ENCODE measurements at places on chromosomes 2 and 18.

GRCh38 chr2:43067254-43068040, 159.0 kb downstream of the ZFP36L2 start:
- DNase-seq: no peak

DNA sequence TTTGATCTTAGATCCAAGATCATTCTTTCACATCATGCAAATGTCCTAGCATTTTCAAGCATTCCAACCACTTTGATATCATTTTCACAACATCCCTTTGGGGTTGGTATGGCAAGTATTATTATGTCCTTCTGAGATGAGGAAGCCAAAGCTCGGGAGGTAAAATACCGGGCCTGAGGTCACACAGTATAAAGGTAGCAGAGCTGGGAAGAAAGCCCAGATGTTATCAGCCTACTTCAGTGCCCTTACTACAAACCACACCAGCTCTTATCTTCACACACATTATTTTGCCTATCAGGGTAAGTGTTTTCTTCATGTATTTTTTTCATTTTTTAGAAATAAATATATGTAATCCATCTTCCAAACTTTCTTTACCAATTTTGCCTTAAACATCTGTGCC, 4.2 kb upstream of the B4GALT6 start:
- no peak for DNase-seq

GRCh38 chr2:86243950-86244733, 44.9 kb downstream of the MRPL35 start:
- DNase-seq: no peak

- DNase-seq: no peak
These were observed 198.5 kb downstream of the SP3 start for GRCh38 chr2:173766537-173767289.

- DNase-seq: no peak
These were observed 58.9 kb downstream of the CIB4 start for GRCh38 chr2:26581991-26582842.

DNA sequence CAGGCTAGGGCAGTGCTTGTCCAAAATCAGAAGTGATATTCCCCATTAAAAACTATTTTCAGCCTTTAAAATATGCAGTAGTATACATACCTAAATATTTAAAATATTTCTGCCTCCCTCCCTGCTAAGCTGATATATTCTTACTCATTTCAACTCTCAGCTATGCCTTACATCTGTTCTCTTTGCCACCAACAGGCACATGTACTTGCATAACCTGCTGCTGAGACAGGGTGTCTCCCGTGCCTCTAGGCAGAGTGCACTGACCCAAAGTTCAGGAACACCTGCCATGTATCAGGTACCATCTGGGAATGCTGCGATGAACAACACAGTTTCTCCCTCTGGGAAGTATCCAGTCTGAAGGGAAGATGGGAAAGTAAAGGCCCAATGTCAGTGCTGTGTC, 91.7 kb downstream of the STK39 start:
- no peak for DNase-seq

GRCh38 chr2:145068509-145068908, 548.6 kb upstream of the ZEB2 start:
- DNase-seq: no peak

DNA sequence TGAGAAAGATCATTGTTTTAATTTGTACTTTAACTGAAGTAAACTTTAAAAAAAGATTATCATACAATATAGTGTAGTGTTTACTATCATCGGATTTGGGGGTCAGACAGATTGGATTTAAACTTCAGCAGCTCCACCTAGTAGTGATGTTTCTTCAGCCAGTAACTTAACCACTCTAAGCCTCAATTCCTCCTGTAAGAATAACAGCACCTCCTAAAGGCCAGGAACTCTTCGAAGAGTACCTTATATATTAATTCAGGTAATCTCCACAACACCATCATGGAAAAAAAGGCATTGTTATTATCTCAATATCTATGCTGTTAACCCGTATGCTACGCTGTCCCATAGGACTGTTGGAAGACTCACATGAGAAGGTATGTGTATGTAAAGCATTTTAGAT, 69.0 kb upstream of the DLGAP1 start:
- DNase-seq: no peak

- no peak for DNase-seq
These were observed 107.8 kb upstream of the TPO start for GRCh38 chr2:1305342-1306013.

GRCh38 chr18:35106845-35107148, 65.6 kb downstream of the MAPRE2 start:
- DNase-seq: no peak

DNA sequence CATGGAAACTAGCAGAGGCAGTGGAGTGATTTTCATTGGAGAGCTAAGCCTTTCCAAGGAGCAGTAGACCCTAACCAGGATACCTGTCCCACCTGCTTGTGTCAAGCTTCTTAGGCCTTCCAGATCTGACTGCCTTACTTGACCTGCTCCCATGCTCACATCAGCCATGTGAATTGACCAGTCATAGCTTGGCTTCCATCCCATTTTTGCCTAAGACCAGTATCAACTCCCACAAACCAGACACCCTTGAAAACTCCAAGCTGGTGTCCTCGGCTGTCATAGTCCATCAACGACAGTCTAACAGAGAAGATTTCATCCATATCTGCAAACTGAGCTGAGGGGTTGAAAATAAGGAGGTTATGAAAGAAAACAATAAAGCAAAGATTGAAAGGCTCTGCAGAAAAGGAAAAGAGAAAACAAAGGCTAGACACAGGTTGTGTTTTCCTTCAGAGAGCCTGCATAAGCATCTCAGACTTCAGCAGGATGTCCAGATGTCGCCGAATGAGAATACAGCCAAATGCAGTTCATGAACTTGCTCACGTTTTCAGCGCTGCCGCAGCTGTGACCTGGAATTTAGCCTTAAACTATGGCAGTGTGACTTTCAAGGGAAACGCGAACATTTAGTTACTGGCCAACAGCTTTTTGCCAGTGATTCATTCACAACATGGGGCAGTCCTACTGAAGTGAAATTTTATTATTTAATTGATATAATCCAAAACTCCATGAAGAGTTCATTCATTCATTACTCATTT, 868.1 kb upstream of the ID2 start:
- DNase-seq: no peak

DNA sequence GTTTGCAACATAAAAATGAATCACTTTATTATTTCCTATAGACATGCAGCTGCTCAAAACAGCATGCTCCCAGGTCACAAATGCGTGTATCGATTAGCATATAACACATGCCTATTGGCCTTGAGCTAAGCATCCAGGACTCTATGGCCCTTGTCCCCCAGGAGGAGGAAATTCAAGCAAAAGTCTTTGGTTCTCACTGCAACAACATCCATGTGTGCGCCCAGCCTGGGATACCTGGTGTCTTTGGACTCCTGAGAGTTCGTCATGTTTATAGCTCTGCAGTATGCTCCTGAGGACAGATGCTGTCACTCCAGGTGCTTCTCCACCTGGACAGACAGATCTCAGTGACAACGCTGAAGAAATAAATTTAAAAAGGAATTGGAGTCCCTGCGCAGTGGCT, 284.6 kb downstream of the PHLPP1 start:
- DNase-seq: no peak

DNA sequence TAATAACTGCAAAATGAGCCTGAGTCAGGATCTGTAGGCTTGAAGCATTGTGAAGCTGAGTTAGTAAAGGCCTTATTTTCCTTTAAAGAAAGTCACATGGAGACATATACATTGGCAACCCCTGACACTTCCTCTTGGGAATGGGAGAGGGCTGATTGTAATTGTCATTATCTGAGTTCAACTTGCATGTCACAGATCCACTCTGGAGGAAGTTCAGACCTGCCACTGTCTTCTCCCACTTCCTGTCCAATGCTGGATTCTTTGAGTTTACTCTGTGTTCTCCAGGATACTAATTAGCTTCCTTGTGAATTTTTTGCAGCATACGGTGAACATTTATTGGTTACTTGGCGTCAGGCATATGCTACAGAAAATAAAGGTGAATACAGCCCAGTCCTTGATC, 34.1 kb downstream of the SMARCAL1 start:
- DNase-seq: no peak

DNA sequence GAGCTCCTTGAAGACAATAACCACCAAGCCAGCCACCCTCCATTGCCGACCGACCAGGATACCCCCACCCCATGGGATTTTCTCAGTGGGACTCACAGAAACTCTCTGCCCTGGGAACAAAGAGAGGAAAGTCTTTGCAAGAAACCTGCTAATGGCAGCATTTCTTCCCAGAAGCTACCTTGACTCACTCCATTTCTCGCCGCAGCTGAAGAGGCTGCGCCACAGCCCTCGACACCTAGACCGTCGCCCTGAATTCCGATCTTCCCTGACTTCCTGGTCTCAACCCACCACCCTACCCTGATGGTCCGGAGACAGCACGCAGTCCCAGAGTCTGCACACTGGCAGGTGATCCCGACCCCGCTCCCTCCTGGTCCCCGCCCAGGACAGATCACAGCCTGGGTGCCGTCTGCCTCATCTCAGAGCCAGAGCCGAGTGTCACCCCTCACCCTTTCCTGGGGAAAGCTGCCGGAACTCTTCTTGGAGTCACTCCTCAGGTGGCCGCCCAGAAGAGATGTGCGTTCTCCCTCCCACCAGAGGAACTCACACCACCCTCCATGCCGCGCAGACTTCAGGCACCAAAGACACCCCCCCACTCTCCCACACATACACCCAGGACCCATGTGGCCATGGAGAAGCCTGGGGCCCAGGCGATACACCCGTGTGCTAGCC, 24.6 kb downstream of the AQP12A start:
- DNase-seq: no peak

- DNase-seq: no peak
These were observed 202.5 kb downstream of the CCDC102B start for GRCh38 chr18:69000366-69000765.

- DNase-seq: no peak
These were observed 670.1 kb upstream of the SOX11 start for GRCh38 chr2:5022061-5022460.

GRCh38 chr2:69589973-69590652, 53.4 kb downstream of the AAK1 start:
- DNase-seq: no peak

GRCh38 chr18:34400834-34401233, 176.1 kb upstream of the NOL4 start:
- no peak for DNase-seq

GRCh38 chr2:206212673-206213513, 53.2 kb downstream of the EEF1B2 start:
- DNase-seq: no peak

- DNase-seq: no peak
These were observed 233.4 kb downstream of the NAPG start for GRCh38 chr18:10759241-10759640.

DNA sequence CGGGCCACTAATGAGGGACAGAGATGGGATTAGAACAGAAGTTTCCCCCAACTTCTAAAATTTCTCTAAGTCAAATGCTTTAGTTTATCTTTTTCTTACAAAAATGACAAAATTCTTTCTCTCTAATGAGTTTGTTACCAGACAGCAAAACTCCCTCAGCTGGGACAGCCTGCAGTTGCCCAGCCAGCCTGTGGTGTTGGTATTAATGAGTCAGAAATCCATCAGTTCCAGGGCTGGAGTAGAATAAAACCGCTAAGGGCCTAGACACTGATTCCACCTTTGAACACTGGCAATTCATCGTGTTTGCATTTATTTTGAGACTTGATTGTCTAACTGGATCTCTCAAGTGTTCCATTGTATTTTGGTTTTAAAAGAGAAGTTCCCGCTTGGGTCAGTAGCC, 38.3 kb upstream of the SMAD2 start:
- no peak for DNase-seq

DNA sequence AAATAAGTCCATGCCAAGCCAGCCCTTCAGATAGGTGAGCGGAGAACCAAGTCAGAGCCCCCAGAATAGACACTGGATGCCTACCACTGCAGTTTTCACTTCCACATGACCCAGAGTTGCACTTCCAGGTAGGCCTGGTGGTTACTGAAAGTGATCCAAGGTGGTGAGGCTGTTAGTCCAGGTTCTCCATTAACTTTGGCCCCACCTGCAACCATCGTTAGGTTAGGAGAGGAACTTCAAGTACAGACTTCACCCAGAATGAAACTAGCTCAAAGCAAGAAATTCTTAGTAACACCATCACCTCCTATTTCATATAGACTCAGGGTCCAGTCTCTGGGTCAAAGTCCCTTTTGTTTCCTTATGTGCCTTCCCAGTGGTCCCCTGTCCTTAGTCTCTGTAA, 293.1 kb upstream of the ID2 start:
- no peak for DNase-seq

DNA sequence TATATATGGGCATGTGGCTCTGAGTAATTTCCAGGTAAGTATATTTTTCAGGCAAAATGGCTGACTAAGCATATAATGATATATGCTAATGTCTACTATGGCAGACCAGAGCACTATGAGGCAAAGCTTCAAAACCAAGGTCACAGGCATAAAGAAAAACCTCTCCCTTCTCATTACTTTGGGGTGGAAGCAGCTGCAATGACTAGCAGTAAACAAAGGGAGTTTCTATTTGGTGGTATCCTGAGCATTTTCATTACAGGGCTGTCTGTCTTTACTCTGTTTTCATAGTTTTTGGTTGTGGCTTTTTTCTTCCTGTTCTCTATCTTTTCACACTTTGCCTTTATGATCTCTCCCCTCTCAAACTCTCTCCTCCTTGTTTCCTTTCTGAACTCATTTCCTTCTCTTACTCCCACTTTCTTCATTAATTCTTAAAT, 15.6 kb downstream of the PDE6D start:
- no peak for DNase-seq

- DNase-seq: no peak
These were observed 156.0 kb downstream of the SLC4A3 start for GRCh38 chr2:219783359-219783975.

GRCh38 chr2:66236067-66236685, 198.7 kb upstream of the MEIS1 start:
- DNase-seq: no peak

GRCh38 chr2:49753344-49753985, 599.1 kb upstream of the FSHR start:
- DNase-seq: no peak

- DNase-seq: no peak
These were observed 20.3 kb downstream of the MYO1B start for GRCh38 chr2:191265311-191266170.

- DNase-seq: no peak
These were observed 10.9 kb downstream of the TRIP12 start for GRCh38 chr2:229910832-229911412.

GRCh38 chr18:2237706-2238105, 333.6 kb downstream of the METTL4 start:
- DNase-seq: no peak

DNA sequence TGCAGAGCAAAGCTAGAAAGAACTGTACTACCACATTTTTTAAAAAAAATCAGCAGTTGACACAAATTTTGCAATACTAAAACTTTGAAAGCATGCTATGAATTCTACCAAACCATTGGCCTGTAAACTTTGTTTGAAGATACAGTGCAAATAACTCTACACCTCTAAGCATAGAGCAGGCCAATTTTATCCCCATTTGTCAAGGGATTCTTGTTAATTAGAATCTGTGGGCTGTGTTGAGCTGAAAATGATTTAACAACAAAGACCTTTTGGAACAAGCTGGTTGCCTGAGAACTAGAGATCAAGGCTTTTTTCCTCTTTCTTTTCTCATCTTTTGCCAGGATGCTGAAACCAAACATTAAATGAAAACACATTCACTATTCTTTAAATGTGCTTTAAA, 886.0 kb upstream of the CDH2 start:
- no peak for DNase-seq

GRCh38 chr2:188345831-188346458, 54.3 kb downstream of the GULP1 start:
- no peak for DNase-seq

All from activated T-cell treated with anti-CD3 and anti-CD28 coated beads, Interleukin-2, amount 50 U/mL, for 48 hours (primary cell).